ENCODE measurements at places on chromosomes 5 and 9.

- peak; percentile 33 for DNase-seq
Observed at GRCh38 chr9:37977851-37978480, 74.0 kb upstream of the SLC25A51 start.

GRCh38 chr5:88672644-88673252, 210.2 kb downstream of the MEF2C start:
- no peak for DNase-seq

DNA sequence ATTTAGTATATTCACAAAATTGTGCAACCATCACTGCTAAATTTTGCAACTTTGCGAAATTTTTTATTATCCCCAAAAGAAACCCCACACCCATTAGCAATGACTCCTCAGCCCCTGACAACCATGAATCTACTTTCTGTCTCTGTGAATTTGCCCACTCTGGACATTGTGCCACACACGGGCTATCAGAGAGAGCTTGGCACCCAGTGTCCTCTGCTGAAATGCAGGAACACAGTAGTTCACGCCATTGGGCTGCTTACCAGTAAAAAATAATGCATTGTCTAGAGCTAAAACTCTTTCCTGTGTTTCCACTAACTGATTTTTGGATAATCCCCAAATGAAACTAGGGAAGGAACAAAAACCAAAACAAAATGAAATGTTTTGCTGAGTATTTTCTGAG, 60.0 kb downstream of the HRH2 start:
- DNase-seq: no peak

GRCh38 chr5:173736374-173736773, 119.9 kb upstream of the BOD1 start:
- no peak for DNase-seq

- DNase-seq: no peak
Observed at GRCh38 chr9:81631218-81631745, 58.1 kb downstream of the TLE1 start.

DNA sequence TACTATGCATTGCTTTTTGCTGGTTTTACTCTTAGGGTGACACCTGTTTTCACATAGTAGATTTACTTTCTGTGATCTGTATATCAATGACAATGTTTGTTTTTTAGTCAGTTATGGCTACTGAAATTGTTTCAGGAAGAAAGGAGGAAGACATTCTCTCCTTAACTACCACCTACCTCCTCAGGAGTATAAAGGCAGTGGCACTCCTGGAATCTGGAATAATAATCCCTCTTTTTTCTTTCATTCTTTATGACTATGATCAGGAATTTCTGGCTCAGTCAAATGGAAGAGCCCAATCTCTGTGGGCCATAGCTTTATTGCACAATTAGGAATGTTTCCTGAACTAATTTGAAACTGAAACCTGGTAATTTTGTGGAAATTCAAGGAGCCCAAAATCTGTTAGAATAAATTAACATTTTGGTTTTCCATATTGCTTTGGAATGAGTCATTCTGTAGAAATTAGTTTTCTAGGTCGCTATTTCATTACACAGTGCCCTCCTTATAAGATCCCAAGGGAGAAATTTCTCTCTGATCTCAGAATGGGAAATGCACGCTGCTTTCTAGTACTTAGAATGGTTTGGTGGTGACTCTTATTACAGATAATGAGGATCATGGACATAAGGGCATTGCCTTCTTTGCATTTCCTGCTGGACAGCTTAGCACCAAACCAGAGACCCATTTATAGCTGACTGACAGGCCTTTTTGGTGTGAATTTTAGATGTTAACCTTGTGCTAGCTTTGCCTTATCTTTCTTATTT, 95.3 kb upstream of the VLDLR start:
- no peak for DNase-seq

- no peak for DNase-seq
Observed at GRCh38 chr9:136667214-136667939, 4.7 kb downstream of the EGFL7 start.

- DNase-seq: peak; percentile 52
Observed at GRCh38 chr5:76590027-76590426, 33.2 kb downstream of the F2RL2 start.

DNA sequence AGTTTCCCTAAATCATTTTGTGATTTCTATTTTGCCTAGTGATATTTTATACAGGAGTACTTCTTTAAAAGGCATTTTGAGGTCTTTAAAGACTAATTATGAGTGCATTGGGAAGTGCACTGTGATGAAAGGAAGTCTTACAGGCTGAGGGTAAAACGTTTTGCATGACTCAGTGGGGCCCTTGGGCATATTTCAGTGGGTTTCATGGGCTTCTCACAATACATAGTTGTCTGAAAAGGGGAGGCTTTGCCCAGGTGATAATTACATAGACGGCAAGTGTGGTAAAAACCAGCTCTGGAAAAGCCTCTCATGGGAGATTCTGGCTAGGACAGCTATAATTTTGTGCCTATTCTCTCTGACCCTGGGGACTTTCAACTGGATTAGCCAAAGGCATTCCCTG, 387.2 kb downstream of the ARHGEF28 start:
- no peak for DNase-seq

DNA sequence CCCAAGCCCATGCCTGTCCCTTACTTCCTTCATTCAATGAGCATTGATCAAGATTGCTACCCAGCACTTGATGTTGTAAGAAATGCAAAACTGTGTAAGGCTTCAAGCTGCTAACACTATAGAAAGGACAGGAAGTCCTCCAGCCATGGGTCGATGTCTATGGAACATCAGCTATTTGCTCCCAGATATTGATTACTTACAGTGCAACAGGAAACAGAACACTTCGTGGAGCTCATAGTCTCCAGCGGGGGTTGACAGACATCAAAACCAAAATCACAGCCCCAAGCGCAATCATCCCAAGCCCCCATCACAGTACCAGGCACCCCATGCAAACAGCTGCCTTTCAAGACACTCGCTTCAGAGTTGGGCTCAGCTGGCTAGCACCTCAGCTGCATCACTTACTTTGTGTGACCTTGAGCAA, 26.8 kb upstream of the DUSP1 start:
- no peak for DNase-seq

GRCh38 chr5:143064676-143065075, 294.5 kb downstream of the ARHGAP26 start:
- DNase-seq: peak; percentile 45

DNA sequence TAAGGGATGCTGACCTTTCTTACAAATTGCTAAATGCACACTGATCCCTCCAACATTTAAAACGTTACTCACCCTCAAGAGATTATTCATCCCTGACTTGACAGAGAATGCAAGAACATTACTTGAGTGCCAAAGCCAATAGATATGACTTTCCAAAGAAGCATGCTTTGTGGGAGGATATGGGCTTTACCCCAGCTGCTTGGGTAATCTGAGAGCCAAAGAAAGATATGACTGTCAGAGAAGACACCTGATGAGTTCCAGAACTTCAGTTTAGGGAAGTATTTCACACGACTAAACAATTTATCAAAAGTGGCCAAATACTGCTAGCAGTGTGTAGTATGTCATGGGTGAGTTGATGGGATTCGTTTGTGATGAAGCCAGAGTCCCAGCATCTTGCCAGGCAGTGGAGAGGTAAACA, 7.4 kb upstream of the SPDL1 start:
- peak; percentile 11 for DNase-seq

DNA sequence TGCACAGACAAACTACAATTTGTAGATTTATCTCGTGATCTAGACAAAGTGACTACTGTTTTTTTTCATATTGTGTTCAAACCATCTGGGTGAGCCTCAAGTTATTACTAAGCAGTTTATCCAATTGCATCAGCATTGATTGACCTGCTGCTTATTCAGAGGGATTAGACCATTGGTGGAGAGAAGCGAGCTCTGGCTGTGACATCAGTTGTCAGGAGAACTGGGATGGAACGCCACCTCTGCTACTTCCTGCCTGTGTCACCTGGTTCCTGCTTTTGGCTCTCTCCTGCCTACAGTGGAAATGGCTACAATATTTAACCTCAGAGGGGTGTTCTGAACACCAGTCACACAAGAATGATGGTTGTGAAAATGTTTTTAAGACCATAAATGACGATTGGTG, 12.1 kb downstream of the NR4A3 start:
- DNase-seq: peak; percentile 33

DNA sequence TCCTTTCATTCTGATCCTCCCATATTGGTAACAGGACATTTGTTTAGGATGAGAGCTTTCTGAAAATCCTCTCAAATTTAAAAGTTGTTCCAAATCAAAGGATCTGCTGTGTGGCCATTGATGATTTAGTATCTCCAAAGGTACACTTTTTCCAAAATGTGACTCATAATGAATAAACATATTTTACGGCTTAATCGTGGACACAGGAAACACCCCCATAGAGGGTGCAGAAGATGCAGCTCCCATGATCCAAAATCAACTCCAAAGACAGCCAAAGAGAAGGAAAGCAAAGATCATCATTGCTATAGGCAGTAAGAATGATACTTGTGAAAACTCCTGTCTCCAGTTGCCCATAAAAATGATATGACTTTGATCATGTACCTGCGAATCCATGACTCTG, 239.7 kb downstream of the PIK3R1 start:
- DNase-seq: no peak

DNA sequence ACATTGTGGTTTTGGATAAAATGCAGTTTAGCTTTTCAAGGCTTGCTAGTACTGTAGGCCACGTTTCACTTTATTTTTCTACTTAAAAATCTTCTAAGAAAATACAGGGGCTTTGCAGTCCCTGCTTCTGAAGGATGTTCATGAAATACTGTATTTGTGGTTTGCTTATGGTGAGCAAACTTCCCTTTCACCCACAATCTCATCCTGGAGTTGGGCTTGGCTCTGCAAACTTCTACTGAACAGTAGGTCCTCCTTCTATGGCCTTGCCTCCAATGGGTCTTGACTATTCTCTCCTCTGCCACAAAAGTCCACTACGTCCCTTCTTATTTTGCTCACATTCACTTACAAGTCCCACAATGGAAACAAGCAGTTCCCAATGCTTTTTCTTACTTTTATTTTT, 502.7 kb upstream of the KLF4 start:
- no peak for DNase-seq

- DNase-seq: peak; percentile 51
Observed at GRCh38 chr9:129111528-129112151, 425 bp downstream of the PTPA start.

DNA sequence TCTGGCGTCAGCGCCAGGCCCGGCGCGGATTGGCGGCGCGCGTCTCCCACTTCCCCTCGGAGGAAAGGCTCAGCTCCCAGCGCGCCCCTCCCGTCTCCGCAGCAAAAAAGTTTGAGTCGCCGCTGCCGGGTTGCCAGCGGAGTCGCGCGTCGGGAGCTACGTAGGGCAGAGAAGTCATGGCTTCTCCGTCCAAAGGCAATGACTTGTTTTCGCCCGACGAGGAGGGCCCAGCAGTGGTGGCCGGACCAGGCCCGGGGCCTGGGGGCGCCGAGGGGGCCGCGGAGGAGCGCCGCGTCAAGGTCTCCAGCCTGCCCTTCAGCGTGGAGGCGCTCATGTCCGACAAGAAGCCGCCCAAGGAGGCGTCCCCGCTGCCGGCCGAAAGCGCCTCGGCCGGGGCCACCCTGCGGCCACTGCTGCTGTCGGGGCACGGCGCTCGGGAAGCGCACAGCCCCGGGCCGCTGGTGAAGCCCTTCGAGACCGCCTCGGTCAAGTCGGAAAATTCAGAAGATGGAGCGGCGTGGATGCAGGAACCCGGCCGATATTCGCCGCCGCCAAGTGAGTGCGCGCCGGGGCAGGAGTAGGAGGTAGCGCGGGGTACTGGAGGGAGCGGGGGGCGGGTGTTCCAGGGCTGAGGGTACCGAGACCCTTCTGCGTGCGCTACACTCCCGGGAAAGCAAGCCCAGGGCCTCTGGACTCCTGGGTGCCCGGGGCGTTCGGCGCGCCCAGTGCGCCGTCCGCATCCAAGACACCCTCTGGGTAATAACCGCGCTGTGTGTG, at the start of gene MSX2:
MSX2 (plus strand) TSS at position 99 of the 777 bp plus-strand sequence; CDS start at position 177, 78 bp downstream.
- no peak for DNase-seq

GRCh38 chr5:77751328-77752023, 24.7 kb downstream of the TBCA start:
- no peak for DNase-seq

DNA sequence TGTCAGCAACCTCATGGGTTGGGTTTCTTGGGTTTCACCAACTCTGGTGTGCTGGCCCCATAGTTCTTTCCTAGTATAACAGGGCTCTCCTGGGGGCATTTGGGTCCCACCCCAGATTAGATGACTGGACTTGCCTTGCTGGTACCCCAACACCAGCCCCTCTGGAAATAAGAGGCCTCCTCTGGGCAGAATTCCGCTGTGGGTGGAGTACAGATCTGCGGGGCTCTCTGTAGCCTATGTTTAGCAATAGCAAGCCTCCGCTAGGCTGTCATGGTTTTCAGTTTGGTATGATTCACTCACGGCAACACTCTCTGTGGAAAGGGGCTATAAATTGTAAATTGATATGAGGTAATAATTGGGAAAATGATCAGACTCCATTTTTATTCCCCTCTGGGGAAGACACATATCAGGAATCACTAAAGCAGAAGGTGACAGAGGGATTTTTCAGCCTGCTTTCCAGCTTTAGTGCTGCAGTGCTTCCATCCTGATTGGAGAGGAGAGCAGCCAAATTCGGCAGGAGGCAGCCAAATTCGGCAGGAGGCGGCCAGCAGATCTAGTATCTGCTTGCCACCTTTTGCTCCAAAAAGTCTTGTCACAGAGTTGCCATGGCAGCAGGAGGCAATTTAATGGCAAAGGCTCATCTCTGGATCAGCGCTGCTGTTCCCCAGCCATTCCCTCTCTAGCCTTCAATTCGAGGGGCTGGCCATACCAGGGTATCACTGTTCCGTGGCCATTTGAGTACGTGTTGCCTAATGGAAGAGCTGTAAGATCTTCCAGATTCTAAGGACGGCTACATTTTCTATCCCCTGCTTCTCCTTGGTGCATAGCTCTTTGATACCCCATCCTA, 84.6 kb downstream of the SLC44A1 start:
- DNase-seq: no peak

DNA sequence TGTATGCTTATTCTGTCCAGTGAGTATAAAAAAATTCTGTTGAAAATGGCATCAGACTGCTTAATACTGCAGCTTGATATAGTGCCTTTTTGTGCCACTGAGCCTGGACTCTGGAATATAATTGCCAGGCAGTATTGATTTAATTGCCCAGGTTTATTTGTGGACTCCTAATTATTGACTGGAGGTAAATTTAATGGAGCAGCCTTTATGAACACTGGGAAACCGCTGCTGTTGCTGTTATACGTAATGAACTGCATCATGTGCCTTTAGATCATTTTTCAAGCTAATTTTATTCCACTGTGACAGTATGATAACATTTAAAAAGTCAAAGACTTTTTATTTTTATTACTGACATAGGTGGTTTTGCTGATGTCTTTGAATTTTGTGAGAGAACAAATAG, 90.2 kb upstream of the SH3GL2 start:
- no peak for DNase-seq

DNA sequence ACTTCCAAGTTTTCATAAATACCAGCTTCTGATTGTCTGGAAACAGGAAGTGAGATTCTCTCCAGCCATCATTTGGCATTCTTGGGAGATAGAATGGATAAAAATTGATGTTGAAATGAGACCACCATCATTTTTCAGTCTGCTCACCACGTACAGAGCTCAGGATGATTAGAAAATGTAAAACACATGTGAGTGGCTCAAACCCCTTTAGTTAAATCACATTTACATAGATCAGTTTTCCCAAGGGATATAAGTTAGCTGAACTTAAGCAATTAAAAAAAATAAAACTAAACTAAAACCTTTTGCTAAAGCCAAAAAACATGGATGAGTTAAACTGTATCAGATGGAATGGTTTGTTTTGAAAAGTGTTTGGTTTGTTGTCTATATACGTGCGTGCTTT, 37.1 kb upstream of the GDNF start:
- DNase-seq: no peak

Measured in OCI-M1 (cell line).